HCEC 1CT (cell line): ENCODE measurements at places on chromosomes 2 and 18.
A peak's percentile ranks its signal among the peaks of the same experiment; 100 is the strongest.

- no peak for DNase-seq
These were observed 1324.6 kb upstream of the NRXN1 start for GRCh38 chr2:52356556-52356955.

DNA sequence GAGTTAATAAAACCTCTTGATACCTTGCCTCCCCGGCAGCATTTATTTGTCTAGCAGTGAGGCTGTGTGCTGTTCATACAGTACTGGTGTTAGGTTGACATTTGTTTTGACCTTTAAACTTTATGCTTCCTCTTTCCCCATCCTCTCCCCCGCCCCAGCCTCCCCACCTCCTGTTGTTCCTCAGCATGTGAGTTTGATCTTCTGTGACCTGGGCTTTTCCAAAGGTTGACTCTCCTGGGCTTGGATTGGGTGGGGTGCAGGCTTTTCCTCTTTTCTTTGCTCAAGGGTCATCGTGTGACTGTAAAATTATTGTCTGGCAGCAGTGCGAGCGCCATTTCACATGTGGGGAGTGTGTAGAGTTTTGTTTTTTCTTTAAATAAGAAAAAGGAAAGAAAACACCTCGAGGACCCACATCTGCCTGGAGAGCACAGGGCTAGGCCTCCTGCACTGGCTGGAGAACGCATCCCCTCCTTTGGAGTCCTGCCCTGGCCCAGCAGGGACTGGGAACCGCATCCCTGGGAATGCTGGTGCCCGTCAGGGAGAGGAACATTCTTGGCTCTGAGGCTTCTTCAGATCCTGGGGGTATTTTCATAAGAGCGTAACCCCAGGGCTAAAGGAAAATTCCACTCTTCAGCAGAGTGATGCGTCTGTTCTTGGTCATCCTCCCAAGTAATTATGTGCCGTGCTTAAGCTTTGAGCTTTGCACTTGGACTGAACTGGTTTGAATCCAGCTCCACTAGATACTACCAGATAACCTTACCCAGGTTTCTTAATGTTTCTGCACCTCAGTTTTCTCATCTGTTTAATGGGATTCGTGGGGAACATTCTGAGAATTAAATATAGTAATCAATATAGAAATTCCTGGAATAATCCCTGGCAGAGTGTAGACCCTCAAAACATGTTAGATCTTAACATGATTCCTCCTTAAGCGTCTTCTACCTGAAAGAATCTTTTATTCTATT is 91.5 kb downstream of the SETBP1 start:
- no peak for DNase-seq

DNA sequence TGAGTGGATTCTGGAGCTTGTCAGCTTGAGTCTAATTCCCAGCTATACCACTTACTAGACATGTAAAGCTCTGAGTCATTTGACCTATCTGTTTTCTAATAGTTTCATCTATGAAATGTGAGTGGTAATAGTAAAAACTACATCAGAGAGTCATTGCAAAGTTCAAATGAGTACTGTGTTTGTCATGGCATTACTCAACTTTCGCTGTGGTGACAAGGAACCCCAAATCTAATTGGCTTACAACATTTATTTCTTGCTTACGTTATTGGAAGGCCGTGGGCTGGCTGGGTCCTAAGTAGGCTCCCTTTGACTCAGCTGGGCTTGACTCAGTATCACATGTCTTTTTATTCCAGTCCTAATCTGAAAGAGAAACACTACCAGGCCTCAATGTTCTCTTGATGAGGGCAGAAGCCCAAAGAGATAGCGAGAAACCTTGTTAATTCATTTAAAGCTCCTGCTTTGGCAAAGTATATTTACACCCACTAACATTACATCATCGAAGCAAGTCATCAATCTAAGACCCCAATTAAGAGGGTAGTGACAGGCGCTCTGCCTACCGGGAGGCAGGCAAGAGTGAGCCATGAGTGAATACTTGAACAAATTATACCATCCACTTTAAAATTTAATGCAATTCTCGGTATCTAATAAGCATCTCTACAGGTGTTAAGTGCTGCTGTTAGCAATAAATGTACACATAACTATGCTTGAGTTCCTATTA is 431.8 kb upstream of the SPHKAP start:
- peak; percentile 100 for DNase-seq

- DNase-seq = no peak
These were observed 7.1 kb downstream of the GBX2 start for GRCh38 chr2:236161082-236161462.

GRCh38 chr18:32815881-32816280 is 43.1 kb upstream of the KLHL14 start:
- no peak for DNase-seq

DNA sequence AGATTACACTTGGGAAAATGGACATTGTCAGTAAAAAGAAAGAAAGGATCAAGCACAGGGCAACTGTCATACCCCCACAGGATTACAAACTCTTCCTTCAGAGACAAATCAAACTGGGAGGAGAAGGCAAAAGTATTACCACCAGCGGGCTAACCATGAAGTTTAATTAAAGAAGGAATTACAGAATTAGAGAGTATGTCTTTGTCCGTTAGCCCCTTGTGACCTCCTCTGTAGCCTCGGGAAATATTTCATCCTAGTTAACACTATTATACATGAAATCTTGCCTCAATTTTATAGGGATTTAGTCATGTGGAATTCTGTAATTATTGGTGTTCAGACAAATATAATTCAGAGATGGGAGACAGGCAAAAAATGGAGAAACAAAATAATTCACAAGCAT is 60.7 kb downstream of the PAX3 start:
- no peak for DNase-seq

- peak; percentile 48 for DNase-seq
These were observed 32.9 kb upstream of the CCDC93 start for GRCh38 chr2:118046634-118047210.

- no peak for DNase-seq
These were observed 3.7 kb upstream of the SP9 start for GRCh38 chr2:174330945-174331594.

GRCh38 chr2:197940382-197940781 is 136.0 kb downstream of the PLCL1 start:
- DNase-seq = no peak

- no peak for DNase-seq
These were observed 171.9 kb downstream of the LTBP1 start for GRCh38 chr2:33118651-33119050.

DNA sequence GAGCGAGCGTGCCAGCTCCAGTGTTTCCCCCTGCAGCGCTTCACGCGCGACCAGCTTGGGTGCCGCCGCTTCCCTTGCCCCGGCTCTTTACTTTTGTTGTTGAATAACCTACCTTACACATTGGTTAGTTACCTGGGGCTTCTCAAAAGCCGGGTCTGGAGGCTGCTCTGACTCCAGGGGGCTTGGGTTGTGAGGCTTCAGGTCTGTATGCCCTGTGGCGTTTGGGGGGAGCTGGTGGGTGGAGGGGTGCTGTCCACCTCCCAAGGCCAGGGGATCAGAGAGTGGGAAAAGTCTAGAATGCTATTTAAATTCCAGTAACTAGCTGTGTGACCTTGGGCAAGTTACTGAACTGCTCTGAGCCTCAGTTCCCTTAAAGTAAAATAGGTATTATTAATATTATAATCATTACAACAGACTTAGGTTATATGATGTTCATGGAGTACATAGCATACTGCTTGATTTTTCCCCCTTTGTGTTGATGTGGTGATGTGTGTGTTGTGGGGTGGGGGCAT is 770 bp downstream of the LYPD6B start:
- no peak for DNase-seq

GRCh38 chr2:191917430-191917881 is 70.6 kb upstream of the CAVIN2 start:
- DNase-seq = no peak

DNA sequence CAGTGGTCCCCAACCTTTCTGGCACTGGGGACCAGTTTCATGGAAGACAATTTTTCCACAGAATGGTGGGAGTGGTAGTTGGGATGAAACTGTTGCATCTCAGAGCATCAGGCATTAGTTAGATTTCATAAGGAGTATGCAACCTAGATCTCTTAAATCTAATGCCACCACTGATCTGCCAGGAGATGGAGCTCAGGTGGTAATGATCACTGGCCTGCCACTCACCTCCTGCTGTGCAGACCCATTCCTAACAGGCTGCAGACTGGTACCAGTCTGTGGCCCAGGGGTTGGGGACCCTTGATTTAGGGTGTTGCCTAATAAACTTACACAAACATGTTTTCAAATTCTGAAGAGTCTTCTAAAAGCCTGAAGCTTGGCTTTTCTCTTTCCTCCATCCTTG is 261.3 kb downstream of the CDH19 start:
- no peak for DNase-seq

DNA sequence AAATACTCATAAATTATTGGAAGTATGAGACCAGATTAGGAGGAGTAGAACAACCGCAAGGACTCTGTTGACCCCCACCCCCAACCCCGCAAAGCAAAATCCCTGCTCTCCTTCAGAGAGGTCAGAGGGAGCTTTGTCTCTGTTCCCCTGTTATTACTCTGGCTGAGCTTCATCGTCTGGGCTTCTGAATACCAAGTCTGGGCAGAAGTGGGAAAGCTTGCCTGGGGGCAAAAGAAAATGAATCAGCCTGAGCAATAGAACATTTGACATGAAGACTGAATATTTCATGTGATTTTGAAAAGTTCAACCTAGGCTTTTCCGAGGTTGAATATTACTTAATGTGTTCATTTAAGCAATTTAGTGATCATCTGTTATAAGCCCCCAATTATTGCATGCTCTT is 114.6 kb upstream of the ARHGAP28 start:
- no peak for DNase-seq

- no peak for DNase-seq
These were observed 1579.7 kb upstream of the SLC39A10 start for GRCh38 chr2:194077366-194077765.

DNA sequence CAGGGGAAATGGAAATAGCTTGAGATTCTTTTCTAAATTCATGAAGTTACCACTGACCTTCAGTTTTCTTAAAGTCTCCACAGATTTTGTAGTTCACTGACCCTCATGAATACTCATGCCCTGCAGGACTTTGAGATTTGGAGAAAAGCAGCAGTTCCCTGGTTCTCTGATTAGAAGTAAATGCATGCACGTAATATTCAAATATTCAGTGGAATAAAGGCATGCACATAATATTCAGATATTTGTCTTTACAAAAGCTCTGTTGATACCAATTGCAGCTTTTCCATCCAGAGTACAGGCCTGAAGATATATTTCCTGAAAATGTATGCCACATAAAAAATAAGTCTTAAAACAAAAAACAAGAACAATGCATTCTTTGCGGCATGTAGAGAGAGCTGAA is 219.8 kb downstream of the ADCYAP1 start:
- no peak for DNase-seq

DNA sequence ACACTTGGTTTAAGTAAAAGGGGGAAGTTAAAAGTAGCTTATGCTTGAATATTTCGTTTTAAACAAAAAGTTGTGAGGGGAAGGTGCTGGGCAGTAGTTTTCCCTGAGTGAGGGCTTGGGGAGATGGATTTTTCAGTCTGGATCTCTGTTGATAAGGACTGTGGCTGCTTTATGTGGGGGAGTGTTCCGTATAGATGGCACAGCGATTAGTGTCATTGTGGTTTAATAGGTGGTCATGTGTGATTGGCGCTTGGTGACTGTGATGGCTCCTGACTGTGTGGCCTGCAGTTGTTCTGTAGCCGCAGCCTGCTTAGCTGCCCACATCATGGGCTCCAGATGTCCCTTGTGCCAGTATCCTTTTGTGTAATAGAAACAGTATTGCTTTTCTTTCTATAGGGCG is 156.2 kb downstream of the WDSUB1 start:
- DNase-seq = no peak

- no peak for DNase-seq
These were observed 613.4 kb downstream of the DCC start for GRCh38 chr18:52953387-52953786.

- DNase-seq = no peak
These were observed 172.1 kb downstream of the SETBP1 start for GRCh38 chr18:44852818-44853217.

DNA sequence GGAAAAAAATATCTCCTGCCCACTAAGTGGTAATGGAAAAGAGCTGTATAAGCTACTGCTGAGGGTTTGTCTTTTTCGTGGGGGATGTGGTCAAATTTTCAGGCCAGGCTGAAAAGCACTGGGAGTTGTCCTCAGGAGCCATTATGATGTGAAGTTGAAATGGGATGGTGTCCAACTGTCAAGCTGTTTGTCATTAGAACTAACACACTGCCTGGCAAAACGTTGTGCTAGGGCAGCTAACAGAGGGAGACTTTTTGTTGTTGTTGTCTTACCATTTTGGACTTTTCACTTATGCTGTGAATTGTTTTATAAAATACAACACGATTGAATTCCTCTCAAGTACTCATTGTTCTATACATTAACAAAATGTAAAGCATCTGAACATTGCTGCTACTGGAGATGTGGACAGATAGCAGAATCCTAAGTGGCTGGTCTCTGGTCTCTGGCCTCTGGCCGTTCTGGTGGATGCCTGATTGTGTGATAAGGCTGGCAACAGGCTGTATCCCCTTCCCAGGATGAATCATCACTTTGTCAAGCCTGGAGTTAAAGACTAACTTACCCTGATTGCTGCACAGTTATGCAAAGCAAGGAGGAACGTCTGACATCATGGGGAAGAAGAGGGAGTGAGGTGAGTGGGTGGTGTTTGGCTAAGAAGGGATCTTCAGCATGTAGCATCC is 2.3 kb downstream of the MYO1B start:
- DNase-seq = peak; percentile 88

- DNase-seq = peak; percentile 50
These were observed 1652.4 kb upstream of the TMEFF2 start for GRCh38 chr2:193847130-193847529.

DNA sequence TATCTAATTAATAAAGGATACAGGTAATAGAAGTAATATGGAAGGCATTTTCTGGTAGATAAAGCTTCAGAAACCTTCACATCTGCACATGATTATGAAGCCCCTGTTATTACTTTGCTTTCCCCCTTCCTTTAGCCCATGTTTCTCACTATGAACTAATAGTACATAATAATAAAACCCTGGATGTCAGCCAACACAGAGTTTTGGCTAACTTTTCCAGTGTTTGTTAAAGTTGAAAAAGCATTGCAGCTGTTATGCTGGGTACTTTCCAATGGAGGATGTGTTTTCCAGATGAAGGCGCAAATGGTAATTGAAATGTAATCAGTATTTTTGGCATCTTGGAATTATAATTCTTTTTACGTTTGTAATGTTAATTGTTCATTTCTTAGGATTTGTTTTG is 43.5 kb downstream of the SPTBN1 start:
- DNase-seq = no peak

DNA sequence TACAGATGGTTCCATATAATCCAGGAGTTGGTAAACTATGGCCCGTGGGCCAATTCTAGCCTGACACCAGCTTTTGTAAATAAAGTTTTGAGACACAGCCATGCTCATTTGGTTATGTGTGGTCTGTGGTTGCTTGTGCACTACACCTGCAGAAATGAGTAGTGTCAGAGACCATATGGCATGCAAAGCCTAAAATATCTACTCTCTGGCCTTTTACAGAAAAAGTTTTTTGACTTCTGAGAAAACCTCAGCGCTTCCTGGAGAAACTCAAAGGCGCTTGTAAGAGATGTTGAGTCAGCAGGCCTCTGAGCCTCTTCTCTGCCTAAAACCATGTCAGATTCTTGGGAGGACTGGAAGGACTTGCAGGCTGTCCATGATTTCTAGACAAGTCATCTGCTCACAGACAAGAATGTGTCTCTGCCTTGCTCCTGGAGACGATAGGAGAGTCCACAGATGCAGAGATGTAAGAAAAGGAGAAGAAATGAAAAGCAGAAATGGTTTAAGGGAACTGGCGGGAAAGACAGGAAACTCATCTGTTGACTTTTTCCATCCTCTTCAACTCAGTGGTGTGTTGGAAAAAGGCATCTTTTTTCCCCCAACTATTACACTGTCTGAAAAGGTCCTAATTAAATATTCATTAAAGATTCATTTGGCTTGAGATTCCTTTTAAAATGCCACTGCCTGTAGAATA is 5.2 kb downstream of the TTC39C start:
- no peak for DNase-seq

GRCh38 chr2:128979182-128979581 is 660.5 kb upstream of the HS6ST1 start:
- DNase-seq = no peak
